ENCODE measurements at places on chromosomes 12 and 14. TPM values are rescaled to one million over a fixed set of nuclear protein-coding genes. Genes with fewer than 3 reads are reported as not detected.

TTC6 gene
- 0.33 TPM for total RNA-seq

- no peak for DNase-seq
These were observed 19.6 kb downstream of the SLC7A8 start for GRCh38 chr14:23163830-23164229.

MYF5 gene
- not detected for total RNA-seq

GRCh38 chr12:63151623-63152320 lies 771 bp upstream of the AVPR1A start:
- peak; percentile 82 for DNase-seq

GRCh38 chr12:9969673-9970072 lies 1.5 kb upstream of the CLEC12A start:
- DNase-seq = no peak

DNA sequence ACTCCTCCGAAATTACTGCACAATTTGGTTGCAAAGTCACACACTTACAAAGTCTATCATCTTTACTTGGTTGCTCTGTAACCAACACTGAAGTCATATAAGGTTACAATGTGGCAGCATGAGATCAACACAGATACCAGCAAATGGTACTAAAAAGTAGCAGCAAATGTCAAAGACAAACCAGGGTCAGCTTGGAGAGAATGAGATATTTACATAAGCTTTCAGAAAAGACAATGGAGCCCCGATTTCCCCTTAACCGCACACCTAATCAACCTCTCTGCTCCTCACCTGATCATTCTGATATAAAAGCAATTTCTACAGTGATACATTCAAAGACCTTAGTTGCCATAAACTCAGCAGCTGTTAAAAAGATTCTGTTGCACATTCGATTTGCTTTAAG lies 76.4 kb upstream of the FOXN3 start:
- DNase-seq = no peak

DNA sequence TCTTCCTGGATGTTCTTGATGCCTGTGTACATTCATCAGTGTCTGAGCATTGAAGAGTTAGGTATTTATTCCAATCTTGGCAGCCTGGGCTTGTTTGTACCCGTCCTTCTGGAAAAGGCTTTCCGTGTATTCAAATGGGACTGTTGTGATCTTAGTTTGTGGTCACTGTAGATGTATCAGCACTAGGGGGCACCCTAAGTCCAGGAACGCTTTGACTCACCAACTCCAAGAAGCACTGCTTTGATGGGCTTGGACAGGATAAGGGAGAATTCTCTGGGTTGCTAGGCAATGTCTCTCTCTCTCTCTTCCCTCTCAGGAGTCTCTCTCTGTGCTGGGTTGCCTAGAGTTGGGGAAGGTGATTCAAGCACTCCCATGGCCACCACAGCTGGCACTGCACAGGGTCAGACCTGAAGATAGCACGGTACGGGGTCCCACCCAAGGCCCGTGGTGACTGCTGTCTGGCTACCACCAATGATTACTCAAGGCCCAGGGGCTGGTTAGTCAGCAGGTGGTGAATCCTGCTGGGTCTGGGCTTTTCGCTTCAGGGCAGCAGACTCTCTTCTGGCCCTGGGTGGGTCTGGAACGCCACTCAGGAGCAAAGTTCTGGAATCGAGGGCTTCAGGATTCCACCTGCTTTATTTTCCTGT lies 211.1 kb upstream of the RGS6 start:
- peak; percentile 73 for DNase-seq

- no peak for DNase-seq
These were observed 44.9 kb upstream of the CLMN start for GRCh38 chr14:95364481-95365209.

FGF23 gene
- 0.24 TPM for total RNA-seq

Measured in H9 (cell line).